ENCODE measurements at places on chromosomes 1 and 21. TPM values are rescaled to one million over a fixed set of nuclear protein-coding genes. Genes with fewer than 3 reads are reported as not detected.

The RNF186 gene
- not detected for total RNA-seq

The PDE9A gene
- not detected for total RNA-seq

The TMEM269 gene
- total RNA-seq = not detected

The FAM177B gene
- total RNA-seq = not detected

The LRRC39 gene
- 1.1 TPM for total RNA-seq

The GJA8 gene
- total RNA-seq = 0.12 TPM

The LCE2A gene
- total RNA-seq = not detected

The TNFAIP8L2 gene
- not detected for total RNA-seq

The TCHH gene
- under 0.01 TPM for total RNA-seq

The LCE2B gene
- total RNA-seq = not detected

The TNFRSF14 gene
- total RNA-seq = 26.8 TPM

The MRTO4 gene
- total RNA-seq = 42.5 TPM

All from RPMI7951 (cell line).